Smooth muscle cell of the coronary artery (primary cell): ENCODE measurements at places on chromosomes 4 and X. TPM values are rescaled to one million over a fixed set of nuclear protein-coding genes. Genes with fewer than 3 reads are reported as not detected.

STATH gene
- total RNA-seq: 0.15 TPM in 1 of 2 replicates, not detected in the other

ODAPH gene
- not detected in 2 replicates for total RNA-seq

PPARGC1A gene
- total RNA-seq: 10.8 TPM in 1 of 2 replicates, not detected in the other

RNF212 gene
- total RNA-seq: 0.60 and 0.82 TPM in 2 replicates

GRIA2 gene
- 0.59 TPM in 1 of 2 replicates, not detected in the other for total RNA-seq

DDX53 gene
- total RNA-seq: not detected in 2 replicates
